Aorta (tissue), 5 donors: ENCODE measurements at places on chromosomes 5 and 9. TPM values are rescaled to one million over a fixed set of nuclear protein-coding genes. Genes with fewer than 3 reads are reported as not detected.

DNA sequence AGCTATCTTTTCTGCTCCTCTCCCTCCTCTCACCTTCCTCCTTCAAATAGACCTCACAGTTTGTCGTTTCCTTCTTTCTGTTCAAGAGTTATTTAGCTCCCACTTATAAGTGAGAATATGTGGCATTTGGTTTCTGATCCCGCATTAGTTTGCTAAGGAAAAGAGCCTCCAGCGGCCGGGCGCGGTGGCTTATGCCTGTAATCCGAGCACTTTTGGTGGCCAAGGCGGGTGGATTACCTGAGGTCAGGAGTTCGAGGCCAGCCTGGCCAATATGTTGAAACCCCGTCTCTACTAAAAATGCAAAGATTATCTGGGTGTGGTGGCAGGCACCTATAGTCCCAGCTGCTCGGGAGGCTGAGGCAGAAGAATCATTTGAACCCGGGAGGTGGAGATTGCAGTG lies 2101.6 kb downstream of the MAT2B start:
- DNase-seq: no peak

DNA sequence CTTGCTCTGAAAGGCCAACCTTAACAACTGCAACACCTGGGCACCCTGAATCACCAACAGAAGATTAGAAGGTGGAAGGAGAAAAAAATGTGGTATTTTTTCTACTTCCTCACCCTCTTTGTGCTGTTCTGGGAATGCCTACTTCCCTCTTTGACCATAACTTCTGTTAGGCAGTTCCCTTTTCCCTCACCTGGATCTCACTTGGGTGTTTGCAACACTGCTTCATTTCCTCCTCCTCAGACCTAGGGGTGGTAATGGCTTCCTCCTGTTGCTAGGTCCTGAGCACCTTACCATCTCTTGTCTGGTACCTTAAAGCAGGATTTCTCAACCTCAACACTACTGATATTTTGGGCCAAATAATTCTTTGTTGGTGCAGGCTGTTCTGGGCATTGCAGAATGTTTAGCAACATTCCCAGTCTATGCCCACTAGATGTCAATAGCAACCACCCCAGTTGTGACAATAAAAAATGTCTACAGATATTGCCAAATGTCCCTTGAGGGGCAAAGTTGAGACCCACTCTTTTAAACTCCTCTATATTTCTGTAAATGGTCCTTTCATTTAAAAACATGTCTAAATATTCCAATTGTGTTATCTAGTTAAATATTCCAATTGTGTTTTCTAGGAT lies 300.0 kb upstream of the VLDLR start:
- no peak for DNase-seq

DNA sequence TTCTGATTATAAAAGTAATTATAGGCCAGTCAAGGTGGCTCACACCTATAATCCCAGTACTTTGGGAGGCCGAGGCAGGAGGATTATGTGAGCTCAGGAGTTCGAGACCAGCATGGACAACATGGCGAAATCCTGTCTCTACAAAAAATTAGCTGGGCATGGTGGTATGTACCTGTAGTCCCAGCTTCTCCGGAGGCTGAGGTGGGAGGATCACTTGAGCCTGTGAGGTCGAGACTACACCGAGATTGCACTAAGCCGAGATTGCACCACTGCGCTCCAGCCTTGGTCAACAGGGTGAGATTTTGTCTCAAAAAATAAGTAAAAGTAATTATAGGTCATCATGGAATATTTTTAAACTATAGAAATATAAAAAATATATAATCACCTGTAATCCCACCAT lies 18.1 kb downstream of the IRF1 start:
- no peak for DNase-seq

FRRS1L gene
- 0.29 TPM for total RNA-seq

IFNA7 gene
- not detected for total RNA-seq

ZNF366 gene
- 10.3 TPM for total RNA-seq

PCDHGA9 gene
- total RNA-seq: 8.2 TPM
